ENCODE measurements at places on chromosomes 12 and 14.

DNA sequence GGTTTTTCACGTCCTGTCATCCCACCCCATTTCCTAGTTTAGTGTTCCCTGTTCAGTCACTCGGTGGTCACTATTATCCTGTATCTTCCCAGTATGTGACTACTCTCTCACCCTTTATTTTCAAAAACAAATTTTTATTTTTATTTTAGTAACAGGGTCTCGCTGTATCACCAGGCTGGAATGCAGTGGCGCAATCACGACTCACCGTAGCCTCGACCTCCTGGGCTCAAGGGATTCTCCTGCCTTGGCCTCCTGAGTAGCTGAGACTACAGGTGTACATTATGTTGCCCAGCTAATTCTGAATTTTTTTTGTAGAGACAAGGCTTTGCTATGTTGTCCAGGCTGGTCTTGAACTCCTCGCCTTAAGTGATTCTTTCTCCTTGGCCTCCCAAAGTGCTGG is 20.1 kb upstream of the PRICKLE1 start:
- no peak for DNase-seq

DNA sequence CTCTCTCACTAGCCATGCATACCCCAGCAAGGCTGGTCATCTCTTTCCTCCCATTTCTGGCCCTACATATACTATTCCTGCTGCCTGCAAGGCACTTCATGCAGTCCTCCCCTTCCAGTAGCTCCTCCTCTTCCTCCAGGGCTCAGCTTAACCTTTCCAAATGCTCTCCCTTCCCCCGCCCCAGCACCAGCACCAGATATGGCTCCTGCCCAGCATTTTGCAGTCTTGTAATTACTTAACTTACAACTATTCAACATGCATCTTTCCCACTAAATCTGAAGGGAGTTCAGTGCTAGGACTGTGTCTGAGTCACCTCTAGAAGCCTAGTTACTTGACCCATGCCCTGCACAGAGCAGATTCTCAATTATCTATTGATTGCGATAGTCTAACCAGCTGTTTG is 1.8 kb upstream of the FBXO21 start:
- no peak for DNase-seq

- DNase-seq, result no peak
Measured at GRCh38 chr12:120801146-120801545, 75.5 kb downstream of the ACADS start.

DNA sequence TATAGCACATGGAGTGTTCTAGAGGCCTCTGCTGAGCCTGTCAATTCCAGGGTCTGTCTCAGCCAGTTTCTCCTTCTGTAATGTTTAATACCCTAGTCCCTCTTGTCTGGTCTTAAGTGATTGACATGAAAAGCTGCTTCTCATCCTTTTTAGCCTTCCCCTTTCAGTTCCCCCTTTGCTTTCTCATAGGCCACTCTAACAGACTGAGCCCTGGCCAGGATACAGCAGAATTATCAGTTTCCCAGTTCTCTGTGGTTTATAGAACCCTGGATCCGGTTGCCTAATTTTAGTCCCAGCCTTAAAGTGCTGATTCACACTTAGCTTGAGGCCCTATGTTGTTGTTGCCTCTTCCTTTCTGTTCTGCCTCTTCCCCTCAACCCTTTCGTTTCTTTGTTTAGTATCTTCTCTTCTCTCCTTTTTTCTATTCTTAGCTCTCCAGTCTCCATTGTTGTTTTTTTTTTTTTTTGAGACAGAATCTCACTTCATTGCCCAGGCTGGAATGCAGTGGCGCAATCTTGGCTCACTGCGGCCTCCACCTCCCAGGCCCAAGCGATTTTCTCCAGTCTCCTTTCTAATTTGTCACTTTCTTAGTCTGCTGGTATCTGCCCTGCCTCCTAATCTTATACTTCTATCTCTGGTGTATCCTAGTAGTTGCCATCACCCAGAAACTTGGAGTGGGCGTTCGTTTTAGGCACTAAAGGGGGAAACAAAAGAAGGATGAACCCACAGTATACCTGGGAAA is 2.9 kb upstream of the BIN2 start:
- DNase-seq, result peak; percentile 44

DNA sequence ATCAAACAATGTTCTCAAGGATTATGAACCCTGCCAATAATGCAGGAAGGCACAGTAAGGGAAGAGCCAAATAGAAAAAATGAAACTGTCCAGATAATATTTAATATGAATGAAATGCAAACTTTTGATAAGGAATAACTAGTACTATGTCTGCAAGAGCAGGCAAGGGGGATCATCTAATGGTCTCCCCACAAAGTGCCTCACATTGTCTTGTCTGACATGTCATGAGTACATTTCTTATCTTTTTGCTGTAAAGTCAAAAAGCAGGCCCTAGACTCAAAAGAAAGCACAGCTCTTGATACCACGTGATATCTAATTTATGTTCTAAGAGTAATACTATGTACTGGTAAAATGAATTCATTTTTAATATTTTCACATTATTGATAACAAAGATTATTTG is 43.9 kb upstream of the GTF2A1 start:
- DNase-seq, result no peak

DNA sequence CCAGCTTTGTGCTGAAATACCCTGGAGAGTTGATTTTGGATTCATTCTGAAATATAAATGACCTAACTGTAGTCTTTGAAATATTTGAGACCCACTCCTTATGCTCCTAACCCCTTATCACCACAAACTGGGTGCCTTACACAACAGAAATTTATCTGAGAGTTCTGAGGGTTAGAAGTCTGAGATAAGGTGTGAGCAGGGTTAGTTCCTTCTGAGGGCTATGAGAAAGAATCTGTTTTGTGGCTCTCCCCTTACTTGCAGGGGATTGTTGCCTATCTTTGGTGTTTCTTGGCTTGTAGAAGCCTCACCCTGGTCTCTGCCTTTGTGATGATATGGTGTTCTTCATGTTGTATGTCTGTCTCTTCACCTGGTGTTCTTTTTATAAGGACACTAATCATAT is 91.7 kb downstream of the DERA start:
- DNase-seq, result no peak

DNA sequence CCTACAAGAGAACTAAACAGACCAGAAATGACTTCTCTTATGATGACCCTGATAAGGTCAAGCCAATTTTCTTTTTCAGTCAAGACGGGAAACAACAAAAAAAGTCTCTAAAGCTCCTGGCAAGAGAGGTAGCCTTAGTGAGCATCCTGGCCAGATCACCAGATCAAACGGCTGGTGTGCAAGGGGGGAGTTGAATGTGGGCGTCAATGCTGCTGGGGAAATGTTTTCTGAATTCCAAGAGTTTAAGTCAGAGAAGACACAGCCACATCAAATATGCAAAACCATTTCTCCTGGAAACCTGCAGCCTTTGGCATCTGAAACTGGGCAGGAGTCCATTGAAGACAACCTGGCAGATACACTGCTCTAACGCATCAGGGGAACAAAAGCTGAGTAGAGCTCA is 16.0 kb upstream of the SELPLG start:
- no peak for DNase-seq
